ENCODE measurements at places on chromosomes 2 and 18. TPM values are rescaled to one million over a fixed set of nuclear protein-coding genes. Genes with fewer than 3 reads are reported as not detected.

Gene RGPD3
- 0.07 TPM for total RNA-seq

- DNase-seq = no peak
Observed at GRCh38 chr2:198615972-198616371, 811.6 kb downstream of the PLCL1 start.

DNA sequence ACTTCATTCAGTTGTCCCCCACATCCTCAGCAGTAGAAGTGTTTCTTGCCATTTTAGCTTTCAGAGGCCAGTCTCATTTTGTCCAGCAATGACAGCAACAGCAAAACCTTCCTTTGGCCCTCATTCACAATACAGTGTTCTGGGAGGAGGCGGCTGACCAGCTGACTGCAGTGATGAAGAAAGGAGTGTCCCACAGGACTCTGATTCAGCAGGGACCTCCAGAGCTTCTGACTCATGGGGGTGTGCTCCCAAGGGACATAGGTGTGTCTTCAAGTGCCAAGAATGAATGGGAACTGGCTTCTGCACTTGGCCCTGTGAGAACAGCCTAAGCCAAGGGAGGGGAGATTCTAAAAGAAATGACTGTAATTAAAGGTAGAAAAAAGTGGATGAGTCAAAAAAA is 147.0 kb upstream of the PELI1 start:
- no peak for DNase-seq

Gene SERPINB7
- not detected for total RNA-seq

Gene NEU2
- not detected for total RNA-seq

GRCh38 chr2:239642406-239643004 is 241.7 kb upstream of the HDAC4 start:
- DNase-seq = no peak

DNA sequence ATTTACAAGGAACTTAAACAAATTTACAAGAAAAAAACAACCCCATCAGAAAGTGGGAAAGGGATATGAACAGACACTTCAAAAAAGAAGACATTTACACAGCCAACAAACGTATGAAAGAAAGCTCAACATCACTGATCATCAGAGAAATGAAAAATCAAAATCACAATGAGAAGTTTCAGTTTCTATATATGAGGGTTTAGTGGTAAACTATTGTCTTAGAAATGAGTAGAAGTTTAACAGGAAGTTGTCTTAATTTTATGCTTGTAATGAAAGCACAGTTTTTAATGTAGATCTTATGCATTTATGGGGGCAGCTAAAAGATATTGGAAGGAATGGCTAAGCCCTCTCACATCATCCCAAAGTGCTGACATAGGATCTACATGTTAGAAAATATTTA is 325.4 kb downstream of the ERBB4 start:
- no peak for DNase-seq

Gene DUSP19
- 3.5 TPM for total RNA-seq

Gene SLC23A3
- 1.4 TPM for total RNA-seq

- DNase-seq = peak; percentile 82
Observed at GRCh38 chr2:157302492-157303099, 23.0 kb downstream of the ERMN start.

DNA sequence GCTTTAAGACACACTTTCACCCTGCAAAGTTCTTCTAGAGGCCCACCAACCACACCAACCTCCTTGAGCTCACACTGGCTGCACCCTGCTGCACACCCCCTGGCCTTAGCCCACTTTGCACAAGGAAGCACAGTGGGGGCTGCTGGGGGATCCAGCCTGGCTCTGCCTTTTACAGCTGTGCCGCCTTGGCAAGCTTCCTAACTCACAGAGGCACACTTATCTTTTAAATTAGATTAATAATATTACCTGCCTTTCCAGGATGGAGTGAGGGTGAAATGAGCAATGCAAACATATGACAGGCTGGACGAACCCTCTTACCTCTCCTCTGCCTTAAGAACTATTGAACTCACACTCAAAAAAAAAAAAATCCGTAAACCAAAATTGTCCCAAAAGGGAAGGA is 715.8 kb upstream of the ID2 start:
- DNase-seq = no peak

Gene OTX1
- total RNA-seq = 7.9 TPM

Gene SIX3
- total RNA-seq = 28.8 TPM

Gene ALMS1
- 55.3 TPM for total RNA-seq

DNA sequence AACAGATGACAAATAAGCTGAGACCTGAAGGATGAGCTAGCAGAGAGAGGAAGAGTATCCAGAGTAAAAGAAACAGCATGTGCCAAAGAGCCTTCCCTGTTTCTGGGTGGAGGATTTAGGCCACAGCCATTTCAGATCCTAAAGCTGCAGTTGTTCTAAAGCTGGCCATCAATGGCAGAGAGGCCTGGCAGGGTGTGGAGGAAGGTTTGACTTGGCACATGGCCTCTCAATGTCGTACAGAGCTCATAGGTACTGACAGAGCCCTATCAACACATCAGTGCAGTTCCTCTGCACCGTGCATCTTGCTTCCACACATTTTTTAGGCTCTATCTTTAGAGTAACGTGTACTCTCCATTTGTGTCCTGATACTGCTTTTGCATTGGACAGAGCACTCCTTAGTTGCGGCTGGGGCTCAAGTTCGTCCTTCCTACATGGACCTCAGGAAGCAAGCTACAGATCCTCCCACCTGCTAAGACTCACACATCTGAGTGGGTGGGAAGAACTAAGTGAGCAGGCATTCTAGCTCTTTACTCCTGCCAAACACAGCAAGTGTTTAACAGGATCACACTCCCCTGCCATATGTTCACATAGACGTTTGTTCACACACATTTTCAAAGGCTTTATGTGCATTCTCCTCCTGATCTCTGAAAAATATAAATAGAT is 3.0 kb upstream of the CHMP3 start:
- no peak for DNase-seq

DNA sequence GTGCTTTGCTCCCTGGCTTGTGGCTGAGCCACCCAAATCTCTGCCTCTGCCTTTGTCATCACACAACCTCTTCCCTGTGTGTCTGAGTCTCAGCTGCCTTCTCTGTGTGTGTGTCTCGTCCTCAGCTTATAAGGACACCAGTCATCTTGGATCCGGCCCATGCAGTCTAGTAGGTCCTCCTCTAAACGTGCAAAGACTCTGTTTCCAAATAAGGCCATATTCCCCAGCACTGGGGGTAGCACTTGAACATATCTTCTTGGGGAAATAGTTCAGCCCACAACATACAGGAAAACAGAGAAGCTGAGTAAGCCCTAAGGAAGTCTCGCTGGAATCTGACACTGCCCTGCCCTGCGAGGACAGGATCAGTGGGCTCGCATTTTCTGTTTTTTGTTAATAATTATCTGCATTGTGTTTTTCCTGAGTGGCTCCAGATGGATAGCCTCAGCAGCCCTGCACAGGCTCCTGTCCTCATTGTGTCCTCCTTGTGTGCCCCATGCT is 42.1 kb downstream of the MTCL1 start:
- no peak for DNase-seq

- DNase-seq = no peak
Observed at GRCh38 chr2:88831071-88831791, 139.8 kb downstream of the RPIA start.

GRCh38 chr2:98419977-98420725 is 24.5 kb upstream of the INPP4A start:
- DNase-seq = no peak

- DNase-seq = no peak
Observed at GRCh38 chr18:59672235-59672711, 24.9 kb downstream of the CCBE1 start.

- DNase-seq = no peak
Observed at GRCh38 chr18:31261792-31262582, 56.0 kb upstream of the DSG1 start.

Gene CDH2
- total RNA-seq = 459 TPM

GRCh38 chr18:78820161-78820834 is 159.3 kb upstream of the SALL3 start:
- no peak for DNase-seq

Measured in neural progenitor cell (in vitro differentiated cells).